Left ventricle myocardium inferior (tissue), 1 donor: ENCODE measurements at places on chromosomes 6 and 20. TPM values are rescaled to one million over a fixed set of nuclear protein-coding genes. Genes with fewer than 3 reads are reported as not detected.

DNA sequence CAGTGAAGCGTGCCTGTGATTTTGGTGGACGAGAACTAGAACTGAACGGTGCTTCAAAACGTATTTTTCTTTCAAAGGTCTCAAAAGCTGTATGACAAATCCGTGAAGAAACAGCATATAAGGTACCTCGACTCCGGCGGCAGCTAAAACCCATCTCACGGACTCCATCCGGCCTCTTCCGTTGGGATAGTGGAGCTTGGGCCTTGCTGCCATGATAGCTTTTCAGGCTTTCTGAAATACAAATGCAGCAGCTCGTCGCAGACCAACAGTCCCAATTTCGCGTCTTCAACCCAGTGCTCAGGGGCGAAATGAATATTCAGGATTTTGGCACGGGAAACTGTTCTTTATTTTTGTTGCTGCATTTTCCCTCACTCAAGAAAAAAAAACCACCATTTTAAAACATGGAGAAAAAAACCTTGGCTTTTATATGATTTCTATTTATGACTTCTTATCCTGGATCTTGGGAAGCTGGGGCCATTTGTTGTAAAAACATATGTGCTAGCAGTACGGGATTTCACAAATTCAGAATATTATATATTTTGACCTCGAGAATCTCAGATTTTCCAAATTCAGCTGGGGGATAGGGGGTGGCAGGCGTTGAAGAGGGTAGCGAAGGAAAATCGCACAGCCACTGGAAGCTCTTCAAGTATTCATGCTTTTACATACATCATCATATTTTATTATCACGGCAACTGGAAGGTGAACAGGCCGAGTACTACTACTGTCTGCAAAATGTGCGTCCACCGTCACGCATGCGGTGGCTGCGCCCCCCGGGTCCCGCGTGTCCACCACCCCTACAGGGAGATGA, 849 bp downstream of the GSTA4 start:
- DNase-seq, result peak; percentile 35

- no peak for DNase-seq
Measured at GRCh38 chr6:25458485-25458884, 179.3 kb downstream of the CARMIL1 start.

GRCh38 chr20:4318891-4319290, 303.5 kb upstream of the RNF24 start:
- DNase-seq, result no peak

Gene TSBP1
- not detected for total RNA-seq

DNA sequence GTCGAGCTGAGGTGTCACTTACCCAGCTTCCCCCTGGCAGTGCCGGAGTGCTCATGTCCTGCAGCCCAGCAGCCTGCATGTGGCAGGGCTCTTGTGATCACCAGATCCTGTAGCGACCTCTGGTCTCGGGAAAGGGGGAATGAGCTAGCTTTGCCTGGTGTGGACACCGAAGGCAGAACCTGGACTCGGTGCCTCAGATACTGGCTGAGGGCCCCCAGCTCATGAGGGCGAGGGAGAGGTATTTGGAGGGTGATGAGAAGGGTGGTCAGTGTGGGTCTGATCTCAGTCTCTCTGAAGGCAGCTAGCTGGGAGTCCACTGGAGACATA, 26.3 kb downstream of the SUN5 start:
- no peak for DNase-seq

GRCh38 chr6:131510094-131510493, 62.9 kb upstream of the ARG1 start:
- no peak for DNase-seq

Gene PRDM13
- total RNA-seq, result not detected

Gene POLH
- 7.9 TPM for total RNA-seq
